ENCODE measurements at places on chromosomes 3 and 15. TPM values are rescaled to one million over a fixed set of nuclear protein-coding genes. Genes with fewer than 3 reads are reported as not detected.

Gene TTLL3
- 27.5 TPM for polyA plus RNA-seq

Gene IL16
- polyA plus RNA-seq, result 1.4 TPM

Gene CFAP20DC
- polyA plus RNA-seq, result 0.73 TPM

Gene XYLB
- polyA plus RNA-seq, result 7.9 TPM

Gene RRP9
- polyA plus RNA-seq, result 17.8 TPM

Gene FOXB1
- not detected for polyA plus RNA-seq

Gene AGBL1
- polyA plus RNA-seq, result not detected

Gene C2CD4A
- polyA plus RNA-seq, result 0.17 TPM

Gene CLASP2
- polyA plus RNA-seq, result 8.8 TPM

Gene SNX22
- polyA plus RNA-seq, result 1.1 TPM

Gene ITIH1
- not detected for polyA plus RNA-seq

Gene DNAJC19
- polyA plus RNA-seq, result 120 TPM

Gene NANOGP8
- not detected for polyA plus RNA-seq

- no peak for DNase-seq
Measured at GRCh38 chr3:3368306-3368705, 188.8 kb upstream of the CRBN start.

GRCh38 chr3:53303549-53303948 is 43.8 kb downstream of the DCP1A start:
- no peak for DNase-seq

GRCh38 chr15:41805711-41806110 is 22.2 kb upstream of the JMJD7 start:
- DNase-seq, result no peak

DNA sequence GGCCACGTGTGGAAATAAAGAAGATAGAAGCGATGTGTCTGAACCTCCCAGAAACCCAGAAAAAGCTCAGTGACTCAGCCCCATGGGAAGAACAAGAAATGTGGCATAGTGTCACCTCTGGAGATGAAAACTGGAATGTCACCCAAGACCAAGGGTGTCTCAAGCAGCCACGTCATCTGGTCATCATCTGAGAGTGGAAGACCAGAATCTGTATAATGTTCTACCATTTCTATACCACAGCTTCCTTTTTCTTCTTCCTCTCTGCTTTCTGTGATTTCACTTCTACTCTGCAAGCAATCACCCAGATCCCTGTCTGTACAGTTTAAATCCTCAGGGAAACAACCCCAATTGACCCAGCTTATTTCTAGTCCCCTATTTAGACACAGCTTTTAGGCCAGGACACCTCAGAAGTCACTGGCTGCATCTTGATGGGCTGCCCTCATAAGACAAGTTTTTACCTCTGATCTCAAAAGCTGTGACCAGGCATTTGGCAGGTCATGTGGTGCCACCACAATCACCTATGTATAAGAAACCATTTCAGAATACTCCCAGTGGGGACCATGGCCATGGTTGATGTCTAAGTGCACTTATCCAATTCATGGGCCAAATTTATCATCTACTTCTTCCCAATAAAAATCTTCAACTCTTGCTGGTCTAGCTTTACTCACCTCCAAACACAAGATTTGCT is 278.5 kb upstream of the UMPS start:
- no peak for DNase-seq

DNA sequence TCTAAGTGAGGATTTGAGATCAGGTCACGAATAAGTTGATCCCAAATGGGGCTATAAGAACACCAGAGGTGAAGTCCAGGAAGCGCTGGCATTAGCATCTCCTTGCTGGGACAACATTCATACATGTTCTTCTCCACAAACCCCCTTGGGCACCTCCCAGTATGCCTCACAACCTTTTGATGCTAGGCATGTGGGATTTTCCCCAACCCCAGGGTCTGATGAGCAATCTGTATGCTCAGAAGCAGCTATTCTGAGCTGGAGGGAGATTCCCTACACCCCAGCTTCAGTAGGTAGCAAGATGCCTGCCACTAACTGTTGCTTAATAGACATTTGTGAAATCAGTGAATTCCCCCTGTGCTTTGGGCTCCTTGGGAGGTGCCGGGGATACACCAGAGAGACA is 32.2 kb downstream of the SLC6A11 start:
- no peak for DNase-seq

GRCh38 chr3:52281981-52282801 is 3.7 kb upstream of the WDR82 start:
- DNase-seq, result no peak

- peak; percentile 32 for DNase-seq
Measured at GRCh38 chr15:75809986-75810750, 33.1 kb upstream of the UBE2Q2 start.

GRCh38 chr3:158771982-158772381 is 29.9 kb upstream of the MFSD1 start:
- DNase-seq, result no peak

DNA sequence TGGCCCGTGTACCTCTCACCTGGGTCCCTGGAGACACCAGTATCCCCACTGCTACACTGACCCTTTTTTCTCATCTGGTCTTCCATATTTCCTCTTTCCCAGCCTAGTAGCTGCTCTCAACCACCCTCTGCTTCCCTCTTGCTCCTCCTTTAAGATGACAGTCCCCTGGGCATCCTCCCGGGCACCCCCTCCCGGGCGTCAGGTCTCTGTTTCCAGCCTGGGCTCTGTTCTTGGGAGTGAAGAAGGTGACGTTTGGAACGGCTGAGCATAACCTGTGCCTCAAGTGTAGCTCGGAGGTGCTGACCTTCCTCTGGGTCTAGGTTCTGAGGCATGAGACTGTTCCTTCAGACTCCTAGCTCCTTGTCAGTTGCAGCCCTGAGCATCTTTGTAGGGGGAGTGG is 101.2 kb downstream of the VGLL4 start:
- no peak for DNase-seq

- no peak for DNase-seq
Measured at GRCh38 chr3:27729325-27729724, 7.2 kb upstream of the EOMES start.

GRCh38 chr3:124850212-124850611 is 37.0 kb downstream of the ITGB5 start:
- no peak for DNase-seq

- DNase-seq, result no peak
Measured at GRCh38 chr3:80368616-80369015, 600.8 kb upstream of the ROBO1 start.

- no peak for DNase-seq
Measured at GRCh38 chr3:10310578-10310977, 10.3 kb downstream of the SEC13 start.

- no peak for DNase-seq
Measured at GRCh38 chr3:15326037-15326436, 6.3 kb downstream of the SH3BP5 start.

GRCh38 chr15:33587773-33588172 is 277.0 kb downstream of the RYR3 start:
- no peak for DNase-seq

- DNase-seq, result no peak
Measured at GRCh38 chr3:126245811-126246727, 65.7 kb upstream of the ALDH1L1 start.

All from kidney (tissue), 22 donors.